GM23338 (cell line): ENCODE measurements at places on chromosomes 6 and 20. TPM values are rescaled to one million over a fixed set of nuclear protein-coding genes. Genes with fewer than 3 reads are reported as not detected.

The PRL gene
- total RNA-seq: not detected in 2 replicates

DNA sequence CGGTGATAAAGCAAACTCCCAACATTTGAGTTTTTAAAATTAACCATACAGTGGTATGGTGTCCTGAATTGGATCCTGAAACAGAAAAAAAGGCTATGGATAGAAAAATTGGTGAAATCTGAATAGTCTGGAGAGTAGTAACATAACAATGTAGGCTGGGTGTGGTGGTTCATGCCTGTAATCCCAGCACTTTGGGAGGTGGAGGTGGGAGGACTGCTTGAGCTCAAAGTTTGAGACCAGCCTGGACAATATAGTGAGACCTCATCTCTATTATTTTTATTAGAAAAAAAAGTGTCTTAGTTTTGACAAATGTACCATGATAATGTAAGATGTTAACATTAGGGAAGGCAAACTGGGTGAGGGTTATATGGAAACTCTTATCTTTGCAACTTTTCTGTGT is 11.0 kb downstream of the EEF1A1 start:
- H3K4me1 ChIP-seq: no peaks in the 10 kb centered on the region
- H3K36me3 ChIP-seq: no peaks in the 10 kb centered on the region

The MUCL3 gene
- total RNA-seq: 0.12 TPM in 1 of 2 replicates, not detected in the other

The DAAM2 gene
- total RNA-seq: 2.5 and 4.9 TPM in 2 replicates

DNA sequence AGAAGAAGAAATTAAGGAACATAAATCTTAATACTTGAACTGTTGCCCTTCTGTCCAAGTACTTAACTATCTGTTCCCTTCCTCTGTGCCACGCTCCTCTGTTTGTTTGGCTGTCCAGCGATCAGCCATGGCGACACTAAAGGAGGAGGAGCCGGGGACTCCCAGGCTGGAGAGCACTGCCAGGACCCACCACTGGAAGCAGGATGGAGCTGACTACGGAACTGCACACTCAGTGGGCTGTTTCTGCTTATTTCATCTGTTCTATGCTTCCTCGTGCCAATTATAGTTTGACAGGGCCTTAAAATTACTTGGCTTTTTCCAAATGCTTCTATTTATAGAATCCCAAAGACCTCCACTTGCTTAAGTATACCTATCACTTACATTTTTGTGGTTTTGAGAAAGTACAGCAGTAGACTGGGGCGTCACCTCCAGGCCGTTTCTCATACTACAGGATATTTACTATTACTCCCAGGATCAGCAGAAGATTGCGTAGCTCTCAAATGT is 17.1 kb downstream of the IRF4 start:
- no peak overlapping the region for H3K4me3 ChIP-seq
- H3K27ac ChIP-seq: no peak overlapping the region
- peak; percentile 76 for DNase-seq
- H3K27me3 ChIP-seq: no peaks in the 10 kb centered on the region

The PRR18 gene
- total RNA-seq: 0.08 and 0.24 TPM in 2 replicates

The CCN2 gene
- total RNA-seq: 159 and 177 TPM in 2 replicates

The RRAGD gene
- total RNA-seq: 20.1 and 22.1 TPM in 2 replicates

- no peak overlapping the region for H3K4me3 ChIP-seq
- H3K4me1 ChIP-seq: peaks cover 47% of the 10 kb centered on the region
- H3K27ac ChIP-seq: no peak overlapping the region
- DNase-seq: no peak
Measured at GRCh38 chr20:10555865-10556308, 117.9 kb downstream of the JAG1 start.

DNA sequence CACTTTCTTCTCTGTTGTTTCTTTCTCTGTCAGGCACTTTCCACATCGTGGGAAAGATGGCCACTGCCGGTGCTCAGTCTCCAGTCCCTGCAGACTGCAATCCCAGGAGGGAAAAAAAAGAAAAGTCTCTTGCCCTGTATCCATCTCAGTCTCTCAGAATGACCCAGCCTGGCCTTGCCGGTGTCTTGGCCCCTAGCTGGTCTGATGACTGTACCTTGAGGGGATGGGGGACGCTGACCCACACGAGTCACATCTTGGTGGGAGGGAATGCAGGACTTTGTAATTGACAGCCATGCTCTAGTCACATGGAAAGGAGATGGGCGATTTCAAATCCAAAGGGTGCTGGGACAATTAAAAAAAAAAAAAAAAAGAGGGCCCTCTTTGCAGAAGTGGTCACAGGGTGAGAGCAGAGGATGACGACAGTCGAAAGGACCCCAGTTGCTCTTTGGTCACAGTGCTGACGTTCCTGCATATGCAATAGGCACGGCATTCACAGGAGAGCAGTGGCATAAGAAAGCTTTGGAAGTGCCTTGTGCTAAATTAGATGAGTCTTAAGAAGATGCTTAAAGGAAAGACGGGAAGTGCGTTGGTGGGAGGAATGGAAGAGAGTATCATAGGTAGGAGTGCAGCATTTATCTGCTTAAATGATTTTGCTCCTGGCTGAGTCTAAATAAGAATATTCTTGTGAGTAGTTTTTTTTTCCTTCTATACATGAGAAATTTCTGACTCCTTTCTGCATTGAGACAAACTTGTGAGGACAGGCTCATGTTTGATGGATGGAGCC is 63.9 kb upstream of the AKAP12 start:
- no peaks in the 10 kb centered on the region for H3K36me3 ChIP-seq
- H3K4me1 ChIP-seq: no peaks in the 10 kb centered on the region; the same call in 1 of the 2 replicates
- H3K4me3 ChIP-seq: no peak overlapping the region
- H3K27ac ChIP-seq: no peak overlapping the region

GRCh38 chr6:133544419-133544818 is 303.3 kb downstream of the EYA4 start:
- H3K36me3 ChIP-seq: no peaks in the 10 kb centered on the region
- peaks cover 18% of the 10 kb centered on the region for H3K4me1 ChIP-seq
- H3K27ac ChIP-seq: no peak overlapping the region
- DNase-seq: no peak

- DNase-seq: no peak
- H3K27me3 ChIP-seq: no peaks in the 10 kb centered on the region
- no peaks in the 10 kb centered on the region for H3K4me1 ChIP-seq
- H3K4me3 ChIP-seq: no peak overlapping the region
Measured at GRCh38 chr20:60352017-60352416, 393.8 kb downstream of the CDH26 start.

- H3K36me3 ChIP-seq: no peaks in the 10 kb centered on the region
- H3K4me1 ChIP-seq: peaks cover 8% of the 10 kb centered on the region; the same call in 1 of the 2 replicates
- no peak for DNase-seq
- H3K27ac ChIP-seq: no peak overlapping the region
- H3K4me3 ChIP-seq: no peak overlapping the region
Measured at GRCh38 chr20:4667371-4667773, 54.3 kb upstream of the PRND start.

DNA sequence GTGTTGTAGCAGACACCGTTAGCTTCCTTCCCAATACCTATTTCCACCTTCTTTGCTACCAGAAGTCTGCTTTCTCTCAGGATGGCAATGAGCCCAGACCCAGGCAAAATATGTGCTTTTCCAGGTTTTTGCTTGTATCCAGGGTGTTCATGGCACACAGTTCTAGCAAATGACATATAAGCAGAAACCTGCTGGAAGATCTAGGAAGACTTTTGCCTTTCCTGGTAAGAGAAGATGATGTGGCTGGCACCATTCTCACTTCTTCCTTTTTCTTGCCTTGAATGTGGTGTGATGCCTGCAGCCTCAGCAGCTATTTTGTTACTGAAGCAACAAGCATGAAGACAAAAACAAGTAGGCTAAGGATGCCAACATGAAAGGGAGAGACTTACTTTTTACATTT is 19.2 kb upstream of the TBC1D22B start:
- no peaks in the 10 kb centered on the region for H3K36me3 ChIP-seq
- DNase-seq: no peak
- H3K27me3 ChIP-seq: no peaks in the 10 kb centered on the region
- no peak overlapping the region for H3K4me3 ChIP-seq
- H3K27ac ChIP-seq: no peak overlapping the region

- no peak overlapping the region for H3K27ac ChIP-seq
- H3K36me3 ChIP-seq: no peaks in the 10 kb centered on the region
- no peaks in the 10 kb centered on the region for H3K4me1 ChIP-seq
- H3K27me3 ChIP-seq: no peaks in the 10 kb centered on the region
- H3K4me3 ChIP-seq: no peak overlapping the region
Measured at GRCh38 chr6:163347021-163347446, 67.5 kb upstream of the QKI start.

The HCRTR2 gene
- total RNA-seq: not detected in 2 replicates
